ENCODE measurements at places on chromosomes 5 and 9.

- DNase-seq, result no peak
Observed at GRCh38 chr9:83119873-83120272, 56.9 kb upstream of the RASEF start.

DNA sequence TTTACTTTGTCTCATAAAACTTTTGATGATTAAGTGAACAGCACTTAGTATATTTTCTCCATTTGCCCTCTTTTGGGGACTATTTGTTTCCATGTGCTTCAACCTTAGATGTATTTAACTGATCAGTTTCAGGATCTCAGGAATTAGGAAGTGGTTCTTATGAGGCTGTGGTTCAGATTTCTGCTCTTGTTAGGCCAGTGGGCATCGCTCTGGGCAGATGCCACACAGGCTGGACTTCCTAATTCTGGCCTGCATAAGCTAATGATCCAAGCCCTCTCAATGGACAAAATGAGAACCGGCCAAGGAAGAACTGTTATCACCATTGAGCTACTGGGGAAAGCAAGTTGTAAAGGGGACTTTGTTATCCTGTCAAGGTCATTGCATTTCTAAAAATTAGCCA, 6.9 kb downstream of the ARHGAP26 start:
- no peak for DNase-seq

GRCh38 chr5:179137643-179138567, 77.7 kb downstream of the ZNF354C start:
- DNase-seq, result no peak

DNA sequence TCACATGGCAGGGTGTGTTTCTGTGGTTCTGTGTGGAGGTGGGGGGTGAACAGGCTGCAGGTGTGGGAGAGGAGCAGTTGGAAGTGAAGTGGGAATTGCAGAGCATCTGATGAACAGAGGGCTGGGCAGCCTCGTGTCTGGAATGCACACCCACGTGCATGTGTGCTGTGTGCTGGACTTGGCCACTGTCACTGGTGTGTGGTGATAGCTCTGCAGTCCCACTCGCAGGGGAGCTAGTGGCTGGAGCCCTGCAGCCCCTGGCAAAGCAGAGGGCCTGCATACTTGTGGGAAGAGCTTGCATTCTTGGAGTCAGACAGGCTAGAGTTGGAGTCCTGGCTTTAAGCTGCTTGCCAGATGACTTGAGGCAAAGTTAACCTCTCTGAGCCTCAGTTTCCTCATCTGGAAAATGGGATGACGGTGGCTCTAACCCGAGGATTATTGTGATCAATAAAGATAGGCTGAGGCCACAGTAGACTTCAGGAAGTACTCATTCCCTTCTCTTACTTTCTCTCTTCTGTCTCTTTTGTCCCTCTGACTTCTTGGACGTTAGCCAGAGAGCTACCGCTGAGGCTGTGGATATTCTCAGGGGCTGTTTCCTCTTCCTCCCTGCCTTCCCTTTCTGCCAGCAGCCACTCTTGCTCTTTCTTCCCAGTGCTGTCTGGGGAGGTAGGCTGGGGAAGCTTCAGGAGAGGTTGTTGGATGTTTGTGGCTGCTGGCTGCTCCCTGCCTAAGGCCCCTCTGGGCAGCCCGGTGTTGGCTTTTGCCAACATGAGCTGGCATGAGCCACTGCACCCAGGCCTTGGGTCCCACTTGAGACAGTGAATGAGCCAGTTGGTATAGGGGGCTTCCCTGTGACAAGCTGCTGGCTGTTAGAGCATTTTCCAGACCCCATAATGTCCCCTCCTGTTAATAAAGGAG, 18.3 kb downstream of the PSAT1 start:
- DNase-seq, result no peak

- no peak for DNase-seq
Observed at GRCh38 chr9:129558063-129558550, 62.8 kb downstream of the C9orf50 start.

GRCh38 chr5:72441862-72442540, 65.2 kb downstream of the ZNF366 start:
- DNase-seq, result no peak

GRCh38 chr9:121827251-121827967, 176.0 kb downstream of the DAB2IP start:
- DNase-seq, result no peak

- no peak for DNase-seq
Observed at GRCh38 chr5:5063533-5063953, 76.6 kb upstream of the ADAMTS16 start.

DNA sequence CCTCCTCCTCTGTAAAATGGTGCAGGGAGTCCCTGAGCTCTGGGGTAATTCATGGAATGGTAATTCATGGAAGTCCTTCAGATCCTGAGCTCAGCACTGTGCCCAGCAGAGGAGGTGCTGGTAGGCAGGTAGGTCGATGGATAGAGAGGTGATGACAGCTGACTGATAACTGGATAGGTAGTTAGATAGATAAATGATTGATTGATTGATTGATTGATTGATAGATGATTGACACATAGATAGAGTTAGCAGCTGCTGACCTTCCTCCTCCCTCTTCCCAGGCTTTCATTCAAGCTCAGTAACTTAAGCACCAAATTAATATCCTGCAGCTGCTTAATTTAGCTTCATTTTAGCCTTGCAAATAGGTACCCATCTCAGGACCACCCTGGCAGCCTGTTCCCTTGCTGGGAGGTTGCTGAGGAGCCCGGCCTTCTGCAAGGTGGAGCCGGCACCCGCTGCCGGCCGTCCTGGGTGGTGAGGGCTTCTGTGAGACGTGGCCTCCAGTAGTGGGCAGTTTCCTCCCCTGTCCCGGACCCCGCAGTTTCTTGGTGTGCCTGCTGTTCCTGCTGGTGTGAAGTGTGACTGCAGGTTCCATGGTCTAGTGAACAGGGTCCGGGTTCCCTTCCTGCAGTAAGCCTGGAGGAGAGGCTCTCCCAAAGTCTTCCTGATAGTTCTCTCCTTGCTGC, 13.4 kb downstream of the OLFM1 start:
- DNase-seq, result no peak

GRCh38 chr5:1728846-1729245, 70.8 kb downstream of the MRPL36 start:
- no peak for DNase-seq

DNA sequence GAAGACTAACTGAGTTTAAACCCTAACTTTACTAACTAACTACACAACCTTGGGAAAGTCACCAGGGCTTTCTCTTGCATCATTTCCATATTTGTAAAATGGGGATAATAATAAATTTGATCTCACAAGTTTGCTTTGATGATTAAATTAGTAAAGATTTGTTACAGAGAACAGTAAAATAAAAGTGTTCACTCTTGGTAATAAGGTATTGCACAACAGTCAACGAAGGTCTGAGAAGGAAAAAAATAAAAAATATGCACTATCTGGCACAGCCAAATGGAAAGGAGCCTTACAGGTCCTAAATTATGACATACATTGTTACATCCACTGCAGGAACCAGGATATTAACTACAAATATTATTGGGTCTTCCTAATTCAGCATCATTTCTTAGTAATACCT, 160.0 kb upstream of the TMEM161B start:
- DNase-seq, result no peak

DNA sequence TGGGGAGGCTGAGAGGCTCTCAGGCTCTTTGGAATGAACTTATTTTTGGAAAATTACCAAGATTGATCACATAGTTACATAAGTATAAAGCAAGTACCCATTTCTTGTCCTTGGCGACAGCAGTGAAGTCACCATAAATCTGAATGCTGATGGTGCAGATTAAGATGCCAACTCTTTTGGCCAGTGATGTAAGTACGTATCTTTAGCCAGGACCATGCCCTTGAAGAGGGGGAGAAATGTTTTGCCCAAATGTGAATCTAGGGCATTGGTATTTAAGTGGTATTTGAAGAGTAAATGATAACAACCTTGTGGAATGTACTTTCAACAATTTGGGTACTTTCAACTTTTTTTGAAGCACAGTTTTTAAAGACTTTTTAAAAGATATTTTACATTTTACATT, 68.2 kb upstream of the RAD23B start:
- DNase-seq, result no peak

GRCh38 chr9:114154600-114155102, 686 bp upstream of the COL27A1 start:
- no peak for DNase-seq

- no peak for DNase-seq
Observed at GRCh38 chr5:82597437-82597836, 319.3 kb upstream of the RPS23 start.

DNA sequence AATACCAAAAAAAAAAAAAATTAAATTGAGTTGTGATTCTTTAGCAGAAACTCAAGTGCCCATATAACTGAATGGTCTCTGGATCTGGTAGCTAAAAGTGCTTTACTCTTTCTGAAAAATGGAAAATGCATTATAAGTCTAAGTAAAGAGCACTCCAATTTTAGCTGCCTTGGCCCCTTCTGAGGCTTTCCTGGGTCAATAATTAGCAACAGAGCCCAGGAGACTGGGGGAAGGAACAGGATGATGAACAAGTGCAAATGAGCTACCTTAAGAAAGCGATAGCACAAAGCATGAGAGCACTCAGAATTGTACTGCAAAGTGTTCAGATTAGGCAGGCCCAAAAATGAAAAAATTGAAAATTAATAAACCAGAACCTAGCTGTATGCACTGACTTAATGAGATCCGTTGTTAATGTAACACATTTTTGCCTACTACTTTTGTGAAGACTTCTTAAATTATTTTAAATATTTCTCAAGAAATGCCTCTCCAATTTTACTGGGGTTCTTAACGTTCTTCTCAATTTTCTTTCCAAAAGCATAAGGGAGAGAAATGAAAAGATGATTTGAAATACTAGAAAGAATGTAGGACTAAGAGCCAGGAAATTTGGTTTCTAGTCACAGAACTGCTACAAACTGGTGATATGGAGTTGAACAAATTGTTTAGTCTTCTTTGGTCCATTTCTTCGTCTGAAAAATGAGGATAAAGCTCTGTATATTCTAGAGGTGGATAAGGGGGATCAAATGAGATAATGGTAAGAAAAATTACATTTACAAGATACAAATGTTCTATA, 566.1 kb downstream of the PDE4D start:
- DNase-seq, result no peak

GRCh38 chr5:35253582-35253981, 23.3 kb upstream of the PRLR start:
- DNase-seq, result no peak

GRCh38 chr9:7656636-7657035, 142.9 kb downstream of the DMAC1 start:
- no peak for DNase-seq

GRCh38 chr5:136028782-136029742, at the start of gene TGFBI:
Gene TGFBI, plus strand, starts transcription at chr5:136028988. Its CDS starts 68 bp downstream, at chr5:136029056.
- no peak for DNase-seq

DNA sequence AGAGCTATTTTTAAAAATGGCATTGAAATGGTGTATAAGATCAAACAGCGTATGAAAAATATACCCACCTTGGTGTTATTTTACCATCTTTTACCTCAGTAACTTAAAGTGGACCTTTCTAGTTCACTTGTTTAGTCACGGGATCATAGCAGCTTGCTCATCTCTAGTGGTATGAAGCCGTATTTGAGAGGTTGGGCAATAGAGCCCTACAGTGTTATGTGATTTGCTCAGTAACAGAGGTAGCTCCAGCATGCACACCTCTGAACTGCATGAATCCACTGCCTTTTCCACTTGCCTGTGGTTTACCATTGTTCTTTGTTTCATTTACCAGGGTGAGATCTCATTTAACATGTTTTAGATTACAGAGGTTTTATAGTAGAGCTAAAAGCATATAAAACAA, 134.4 kb downstream of the ATG10 start:
- no peak for DNase-seq

GRCh38 chr9:91426123-91426745, 2.6 kb upstream of the NFIL3 start:
- peak; percentile 55 for DNase-seq

DNA sequence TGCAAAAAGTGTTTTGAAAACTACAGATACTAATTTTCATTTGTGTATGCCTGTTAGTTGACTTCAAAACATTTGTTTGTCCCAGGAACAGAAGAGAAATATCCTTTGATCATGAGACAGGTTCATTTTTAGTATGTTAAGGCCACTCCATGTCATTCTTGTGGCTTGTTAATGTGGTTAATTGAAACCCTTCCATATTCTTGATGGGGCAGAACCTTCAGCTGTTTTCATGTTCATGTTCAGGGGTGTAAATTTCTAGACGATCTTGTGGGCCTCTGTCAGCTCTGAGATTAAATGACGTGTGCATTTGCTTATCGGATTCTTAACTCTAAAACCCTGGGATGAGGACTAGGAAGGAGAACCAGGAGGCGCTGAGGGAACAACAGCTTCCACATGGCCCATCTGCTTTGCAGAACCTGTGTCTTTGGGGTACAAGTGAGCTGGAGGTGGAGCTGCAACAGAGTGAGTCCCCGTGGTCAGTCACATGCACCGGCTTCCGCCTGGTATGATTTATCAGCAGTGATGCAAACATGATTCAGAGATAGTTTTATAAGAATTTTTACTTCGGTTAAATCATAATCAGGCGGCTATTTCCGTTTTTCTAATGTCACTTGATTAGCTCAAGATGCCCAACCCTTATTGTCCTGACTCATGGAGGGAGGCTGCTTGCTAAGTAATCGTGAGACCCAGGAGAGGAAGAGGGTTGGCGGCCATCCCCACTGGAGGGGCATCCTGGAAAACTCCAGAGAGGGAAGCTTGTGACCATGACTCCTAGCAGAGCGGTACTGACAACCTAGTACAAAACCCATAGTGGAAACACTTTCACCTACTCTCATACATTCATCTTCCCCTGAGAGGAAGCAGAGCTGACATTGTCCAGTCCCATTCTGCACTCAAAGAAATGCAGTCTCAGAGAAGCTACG, 138.4 kb downstream of the C9orf152 start:
- DNase-seq, result no peak

GRCh38 chr5:31470608-31471007, 61.3 kb downstream of the DROSHA start:
- no peak for DNase-seq

GRCh38 chr9:137069508-137070091, 757 bp downstream of the SAPCD2 start:
- no peak for DNase-seq

DNA sequence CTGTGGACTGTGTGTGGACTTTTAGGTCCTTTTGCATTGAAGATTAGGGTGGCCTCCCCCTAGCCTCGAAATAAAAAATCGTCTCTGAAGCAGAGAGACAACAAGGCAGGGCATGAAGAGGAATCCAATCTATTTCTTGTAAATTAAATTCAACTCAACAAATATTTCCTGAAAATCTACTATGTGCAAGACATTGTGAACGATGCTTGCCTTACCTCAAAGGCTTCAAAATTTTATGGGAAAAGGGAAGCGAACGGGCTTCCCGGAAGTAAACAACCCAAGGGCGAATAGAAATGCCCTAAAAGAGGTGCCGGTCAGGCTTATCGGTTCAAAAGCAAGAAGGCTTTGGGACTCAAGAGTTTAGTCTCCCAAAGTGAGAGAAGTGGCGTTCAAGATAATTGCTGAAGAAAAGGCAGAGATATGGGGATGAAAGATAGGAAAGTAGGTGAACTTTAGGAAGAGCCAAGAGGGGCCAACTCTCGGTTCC, 525 bp downstream of the KIF24 start:
- DNase-seq, result no peak

DNA sequence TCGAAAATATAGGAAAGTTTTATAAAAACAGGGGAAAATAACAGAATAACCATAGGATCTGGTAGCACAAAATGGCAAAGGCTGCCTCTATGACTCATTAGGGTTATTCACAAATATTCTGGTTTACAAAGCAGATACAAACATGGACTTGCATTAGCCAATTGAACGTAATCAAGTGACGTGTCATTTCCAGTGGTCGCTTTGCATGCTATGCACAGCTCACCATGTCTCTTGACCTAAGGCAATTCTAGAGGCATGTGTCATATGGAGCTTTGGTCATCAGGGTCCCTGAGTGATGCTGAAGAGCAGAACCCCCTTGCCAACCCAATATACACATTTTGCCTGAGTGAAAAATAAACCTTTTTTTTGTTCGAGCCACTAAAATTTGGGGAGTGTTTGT, 158.8 kb downstream of the TMEM161B start:
- no peak for DNase-seq
